A549 treated with dexamethasone at 1 μM for 4 hours (cell line): ENCODE measurements at places on chromosomes 3 and 15. TPM values are rescaled to one million over a fixed set of nuclear protein-coding genes. Genes with fewer than 3 reads are reported as not detected.

Gene KLHDC8B
- total RNA-seq, result 4.2 to 6.0 TPM (median 5.0 TPM) in 5 replicates

Gene CNTN3
- total RNA-seq, result not detected in 5 replicates

Gene C3orf85
- not detected in 5 replicates for total RNA-seq

Gene EBLN2
- total RNA-seq, result 0.30 to 0.47 TPM (median 0.41 TPM) in 5 replicates

Gene GALNT15
- 0.03 to 0.20 TPM (median 0.05 TPM) in 5 replicates for total RNA-seq

Gene WDR93
- 0.10 to 0.27 TPM (median 0.17 TPM) in 5 replicates for total RNA-seq

Gene PLSCR5
- total RNA-seq, result not detected in 5 replicates

Gene LSAMP
- 0.01 to 0.47 TPM (median 0.19 TPM) in 5 replicates for total RNA-seq

Gene AMT
- total RNA-seq, result 0.14 to 0.37 TPM (median 0.22 TPM) in 5 replicates

Gene GRIP2
- total RNA-seq, result 0.55 to 1.6 TPM (median 1.2 TPM) in 5 replicates

Gene EPHB1
- total RNA-seq, result 0.07 to 0.24 TPM (median 0.09 TPM) in 4 of 5 replicates, not detected in the other

Gene GPR160
- 0.90 to 1.8 TPM (median 1.7 TPM) in 5 replicates for total RNA-seq

Gene LRRC49
- 4.1 to 5.2 TPM (median 4.7 TPM) in 5 replicates for total RNA-seq

Gene SLC24A5
- not detected in 5 replicates for total RNA-seq

Gene CCR1
- not detected in 5 replicates for total RNA-seq

Gene LRRN1
- total RNA-seq, result 0.02 TPM in 1 of 5 replicates, not detected in the others

Gene GOLGA8T
- total RNA-seq, result 1.1 to 1.9 TPM (median 1.6 TPM) in 5 replicates

Gene SMAD6
- total RNA-seq, result 23.0 to 36.8 TPM (median 31.8 TPM) in 5 replicates

Gene PPM1L
- total RNA-seq, result 0.27 to 0.90 TPM (median 0.65 TPM) in 5 replicates
